ENCODE measurements at places on chromosomes 16 and 17.
A peak's percentile ranks its signal among the peaks of the same experiment; 100 is the strongest.

- peaks cover 44% of the 10 kb centered on the region for H3K4me1 ChIP-seq
- no peaks in the 10 kb centered on the region for H3K36me3 ChIP-seq
- H3K4me3 ChIP-seq: no peak overlapping the region
- no peak for DNase-seq
- no peaks in the 10 kb centered on the region for H3K27me3 ChIP-seq
Measured at GRCh38 chr17:41545829-41546410, 17.8 kb upstream of the KRT19 start.

DNA sequence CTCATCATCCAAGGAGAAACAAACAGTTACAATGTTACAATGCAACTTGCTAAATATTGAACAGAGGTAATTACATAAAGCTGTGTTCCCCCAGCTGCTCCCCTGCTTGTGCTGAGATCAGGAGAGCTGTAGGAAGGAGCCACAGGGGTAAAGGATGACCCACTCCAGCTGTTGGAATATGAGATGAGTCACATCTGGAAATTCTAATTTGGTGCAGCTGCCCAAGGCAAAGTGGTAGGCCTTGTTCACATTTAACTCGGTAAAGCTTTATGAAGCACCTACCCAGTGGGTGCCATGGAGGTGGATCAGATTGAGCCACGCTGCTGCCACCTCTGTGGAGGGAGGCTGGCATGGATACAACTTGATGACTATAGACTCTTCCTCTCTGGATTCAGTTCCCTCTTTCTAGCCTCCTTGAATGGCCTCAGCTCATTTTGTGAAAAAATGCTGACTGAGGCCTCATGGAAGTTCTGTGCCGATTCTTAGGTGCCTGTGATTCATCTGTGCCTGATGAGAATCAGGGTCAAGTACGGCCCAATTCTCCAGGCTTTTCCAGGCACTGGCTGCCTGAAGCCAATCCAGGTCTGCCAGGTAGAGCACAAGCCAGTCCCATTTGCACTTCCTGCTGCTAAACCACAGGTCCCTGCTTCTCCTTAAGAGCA, 7.4 kb downstream of the ZNF689 start:
- no peaks in the 10 kb centered on the region for H3K27me3 ChIP-seq
- H3K4me1 ChIP-seq: peaks cover 12% of the 10 kb centered on the region
- H3K4me3 ChIP-seq: no peak overlapping the region

DNA sequence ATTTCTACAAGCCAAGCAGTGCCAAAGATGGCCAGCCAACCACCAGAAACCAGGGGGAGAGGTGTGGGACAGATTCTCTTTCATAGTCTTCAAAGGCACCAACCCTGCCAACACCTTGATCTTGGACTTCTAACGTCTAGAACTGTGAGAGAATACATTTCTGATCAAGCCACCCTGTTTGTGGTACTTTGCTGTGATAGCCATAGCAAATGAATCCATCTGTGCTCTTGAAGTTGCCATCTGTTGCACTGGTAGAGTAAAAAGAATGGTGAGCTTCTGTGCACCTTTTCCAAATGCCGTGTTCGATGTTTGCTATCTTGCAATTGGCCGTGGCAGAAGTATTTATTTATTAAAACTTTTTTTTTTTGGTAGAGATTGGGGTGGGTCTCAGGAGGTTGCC, 16.7 kb upstream of the ADGRG1 start:
- DNase-seq: no peak
- H3K4me1 ChIP-seq: peaks cover 13% of the 10 kb centered on the region
- no peaks in the 10 kb centered on the region for H3K27me3 ChIP-seq
- H3K27ac ChIP-seq: no peak overlapping the region

DNA sequence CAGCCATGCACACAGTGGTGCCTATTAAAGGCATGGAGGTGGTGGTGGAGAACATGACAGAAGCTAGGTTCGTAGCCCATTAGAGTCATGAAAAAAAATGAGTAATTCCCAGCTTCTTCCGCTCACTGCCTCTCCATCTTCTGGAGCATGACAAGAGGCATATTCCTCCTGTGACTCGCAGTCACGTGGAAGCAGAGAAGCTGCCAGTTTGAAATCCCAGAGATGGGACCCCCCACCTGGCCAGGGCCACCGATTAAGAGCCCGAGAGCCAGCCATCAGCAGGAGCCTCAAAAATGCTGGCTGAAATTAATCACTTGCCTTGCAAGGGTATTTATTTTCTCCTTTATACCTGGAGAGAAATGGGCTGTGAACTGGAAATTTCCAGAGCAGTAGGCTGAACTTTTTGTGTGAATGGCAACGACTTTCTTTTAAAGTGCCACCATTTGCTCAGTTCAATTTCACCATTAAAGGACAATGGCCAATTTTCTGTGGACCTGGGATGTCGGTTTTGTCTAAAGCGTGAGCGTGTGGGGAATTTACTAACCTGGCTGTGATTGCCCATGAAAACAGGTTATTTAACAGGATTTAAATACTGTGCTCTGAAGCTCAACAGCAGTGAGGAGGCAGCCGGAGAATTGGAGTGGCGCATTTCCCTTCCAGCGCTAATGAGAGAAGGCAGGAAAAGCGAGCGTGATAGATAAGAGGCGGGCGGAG, 189.7 kb upstream of the SDK2 start:
- H3K27me3 ChIP-seq: peaks cover 26% of the 10 kb centered on the region
- no peaks in the 10 kb centered on the region for H3K36me3 ChIP-seq
- H3K27ac ChIP-seq: no peak overlapping the region
- H3K4me1 ChIP-seq: no peaks in the 10 kb centered on the region
- H3K4me3 ChIP-seq: no peak overlapping the region

DNA sequence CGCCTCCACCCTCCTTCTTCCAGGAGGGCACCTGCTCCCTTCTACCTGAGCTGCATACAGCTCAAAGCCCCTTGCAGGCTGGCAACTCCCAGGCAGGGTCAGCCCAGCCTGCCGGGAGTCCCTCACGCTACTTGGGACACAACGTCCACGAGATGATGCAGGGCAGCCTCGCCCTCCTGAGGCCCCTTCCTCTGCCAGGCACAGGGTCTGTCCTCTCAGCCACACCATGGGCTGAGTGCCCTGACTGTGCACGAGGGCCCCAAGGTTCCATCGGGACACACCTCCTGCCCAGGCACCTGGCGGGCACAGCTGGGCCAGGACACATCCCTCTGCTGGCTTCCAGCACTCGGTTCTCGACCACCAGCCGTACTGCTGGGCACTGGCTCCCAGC, 30.9 kb upstream of the ZC3H18 start:
- no peak for DNase-seq
- H3K27me3 ChIP-seq: peaks cover 27% of the 10 kb centered on the region
- peaks cover 12% of the 10 kb centered on the region for H3K36me3 ChIP-seq
- no peak overlapping the region for H3K4me3 ChIP-seq
- no peak overlapping the region for H3K27ac ChIP-seq

DNA sequence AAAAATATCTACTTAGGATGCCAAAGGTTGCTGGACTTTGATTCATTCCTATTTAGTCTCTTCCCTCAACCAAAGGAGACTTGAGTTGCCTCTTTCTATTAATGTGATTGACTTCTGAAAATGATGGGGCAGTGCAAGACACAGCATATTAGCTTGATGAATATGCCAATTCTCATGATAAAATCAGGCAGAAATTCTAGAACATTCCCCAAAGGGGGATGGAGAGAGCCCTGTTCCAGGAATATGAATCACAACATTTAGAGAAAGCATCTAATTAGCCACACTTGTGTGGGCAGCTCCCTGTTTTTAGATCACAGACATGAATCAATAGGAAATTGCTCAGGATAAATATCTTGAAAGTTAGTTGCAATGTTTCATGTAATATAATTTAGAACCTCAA, 584.0 kb upstream of the CDH8 start:
- DNase-seq: no peak
- H3K4me1 ChIP-seq: no peaks in the 10 kb centered on the region
- no peak overlapping the region for H3K4me3 ChIP-seq
- no peaks in the 10 kb centered on the region for H3K36me3 ChIP-seq
- no peaks in the 10 kb centered on the region for H3K27me3 ChIP-seq
- no peak overlapping the region for H3K27ac ChIP-seq

DNA sequence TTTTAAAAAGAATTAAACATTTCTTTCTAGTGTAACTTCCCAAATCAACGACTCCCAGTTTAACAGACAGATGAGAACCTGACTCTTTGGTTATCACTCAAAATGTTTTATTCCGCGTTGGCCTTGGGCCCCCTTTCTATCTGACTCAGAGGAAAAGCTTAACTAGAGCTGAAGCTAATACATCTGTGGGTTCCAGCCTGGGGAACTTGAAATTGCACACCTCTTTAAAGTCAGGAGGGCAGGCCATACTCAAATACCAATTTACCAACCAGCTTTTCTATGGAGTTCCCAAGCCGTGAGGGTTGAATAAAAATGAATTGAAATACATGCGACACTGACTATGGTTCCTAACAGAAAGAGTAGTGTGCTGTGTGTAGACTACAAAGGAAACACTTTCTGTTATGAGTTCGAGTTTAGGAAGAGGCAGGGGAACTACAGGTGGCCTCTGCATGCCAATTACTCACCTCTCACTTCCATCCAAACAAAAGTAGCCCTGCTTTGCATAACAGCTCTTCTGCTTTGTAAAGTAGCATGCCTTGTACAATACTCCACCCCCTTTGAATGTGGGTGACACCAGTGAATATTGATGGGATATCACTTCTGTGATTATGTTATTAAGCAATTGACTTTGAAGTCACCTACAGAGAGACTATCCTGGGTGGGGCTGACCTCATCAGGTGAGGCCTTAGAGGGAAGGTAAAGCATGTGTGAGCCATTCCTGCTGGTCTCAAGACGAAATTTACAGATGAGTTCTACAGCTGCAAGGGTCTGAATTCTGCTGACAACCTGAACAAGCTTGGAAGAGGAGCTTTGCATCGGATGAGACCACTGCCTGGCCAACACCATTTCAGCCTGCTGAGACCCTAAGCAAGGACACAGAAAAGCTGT, 92.1 kb downstream of the WDR59 start:
- H3K27me3 ChIP-seq: no peaks in the 10 kb centered on the region
- DNase-seq: no peak
- H3K36me3 ChIP-seq: peaks cover 78% of the 10 kb centered on the region

GRCh38 chr16:18936727-18937340, 10.6 kb upstream of the SMG1 start:
- no peaks in the 10 kb centered on the region for H3K4me1 ChIP-seq
- H3K27ac ChIP-seq: no peak overlapping the region
- no peak for DNase-seq
- H3K27me3 ChIP-seq: peaks cover 10% of the 10 kb centered on the region

DNA sequence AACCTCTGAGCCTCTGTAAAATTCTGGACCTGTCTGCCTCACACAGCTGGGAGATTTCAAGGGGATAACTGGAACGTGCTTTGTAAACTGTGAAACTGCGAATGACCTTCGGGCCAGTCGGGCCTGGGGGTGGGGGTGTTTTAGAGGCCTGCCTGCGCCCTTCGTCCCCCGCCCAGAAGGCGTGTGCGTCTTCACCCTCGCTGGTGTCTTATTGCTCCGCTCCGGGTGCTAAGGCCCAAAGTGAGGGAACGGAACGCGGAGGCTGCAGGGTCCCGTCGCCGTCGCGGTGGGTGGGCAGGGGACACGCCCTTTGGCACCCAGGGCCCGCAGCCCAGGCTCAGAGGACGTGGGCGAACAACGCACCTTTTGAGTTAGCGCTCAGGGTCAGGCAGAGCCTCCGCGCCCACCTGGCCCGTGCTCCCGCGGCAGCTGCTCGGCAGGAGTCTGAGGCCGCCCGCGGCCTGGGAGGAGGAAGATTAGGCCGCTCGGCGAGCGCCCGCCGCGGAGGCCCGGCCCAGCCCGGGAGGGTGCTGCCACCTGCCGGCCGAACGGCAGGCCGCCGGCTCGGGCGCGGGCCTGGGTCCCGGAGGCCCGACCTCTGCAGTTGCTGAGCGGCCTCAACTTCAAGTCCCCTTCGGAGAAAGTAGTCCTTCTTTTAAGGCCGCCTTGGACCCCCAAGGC, 29.7 kb downstream of the DCAKD start:
- peaks cover 39% of the 10 kb centered on the region for H3K4me1 ChIP-seq
- peaks cover 13% of the 10 kb centered on the region for H3K36me3 ChIP-seq
- peak; percentile 89 for DNase-seq
- H3K4me3 ChIP-seq: peak overlapping the region; percentile 18
- H3K27me3 ChIP-seq: no peaks in the 10 kb centered on the region
- H3K27ac ChIP-seq: peak overlapping the region; percentile 55

GRCh38 chr16:65120831-65121721, 787 bp downstream of the CDH11 start:
- H3K4me1 ChIP-seq: no peaks in the 10 kb centered on the region
- no peak for DNase-seq
- H3K27me3 ChIP-seq: no peaks in the 10 kb centered on the region
- no peak overlapping the region for H3K4me3 ChIP-seq
- no peak overlapping the region for H3K27ac ChIP-seq

- H3K4me1 ChIP-seq: no peaks in the 10 kb centered on the region
- H3K27me3 ChIP-seq: no peaks in the 10 kb centered on the region
- H3K4me3 ChIP-seq: no peak overlapping the region
- DNase-seq: no peak
Measured at GRCh38 chr17:9339958-9340357, 235.7 kb downstream of the STX8 start.

- H3K27me3 ChIP-seq: peaks cover 18% of the 10 kb centered on the region
- no peak for DNase-seq
- H3K36me3 ChIP-seq: no peaks in the 10 kb centered on the region
- no peak overlapping the region for H3K4me3 ChIP-seq
- H3K4me1 ChIP-seq: no peaks in the 10 kb centered on the region
Measured at GRCh38 chr17:62321451-62321850, 58.9 kb upstream of the EFCAB3 start.

- peak overlapping the region; percentile 75 for H3K27ac ChIP-seq
- peaks cover 48% of the 10 kb centered on the region for H3K36me3 ChIP-seq
- H3K4me3 ChIP-seq: peak overlapping the region; percentile 9
- DNase-seq: no peak
- H3K4me1 ChIP-seq: no peaks in the 10 kb centered on the region
- H3K27me3 ChIP-seq: no peaks in the 10 kb centered on the region
Measured at GRCh38 chr16:56414366-56414765, 11.0 kb downstream of the AMFR start.

DNA sequence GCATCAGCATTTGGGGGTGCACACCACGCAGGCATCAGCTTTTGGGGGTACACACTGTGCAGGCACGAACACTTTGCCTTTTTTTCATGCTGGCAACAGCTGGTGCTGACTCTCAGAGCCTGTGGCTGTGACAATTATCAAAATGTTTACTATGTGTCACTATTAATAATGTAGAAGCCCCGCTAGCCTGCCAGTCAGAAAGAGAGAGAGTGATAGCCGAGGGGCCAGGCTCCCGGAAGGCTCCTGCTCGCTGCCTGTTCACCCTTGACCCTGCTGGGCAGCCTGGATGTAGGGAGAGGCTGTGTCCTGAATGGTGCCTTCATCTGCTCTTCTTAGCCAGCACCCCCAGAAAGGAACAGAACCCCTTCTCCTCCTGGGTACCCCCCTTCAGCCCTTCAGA, 61.9 kb downstream of the SDK2 start:
- H3K4me1 ChIP-seq: no peaks in the 10 kb centered on the region
- DNase-seq: no peak
- no peak overlapping the region for H3K4me3 ChIP-seq
- H3K27ac ChIP-seq: no peak overlapping the region
- H3K36me3 ChIP-seq: no peaks in the 10 kb centered on the region
- H3K27me3 ChIP-seq: peaks cover 33% of the 10 kb centered on the region

- H3K36me3 ChIP-seq: no peaks in the 10 kb centered on the region
- H3K4me1 ChIP-seq: no peaks in the 10 kb centered on the region
- no peaks in the 10 kb centered on the region for H3K27me3 ChIP-seq
- no peak for DNase-seq
- H3K27ac ChIP-seq: no peak overlapping the region
- H3K4me3 ChIP-seq: no peak overlapping the region
Measured at GRCh38 chr16:64242492-64242891, 879.4 kb downstream of the CDH11 start.
